Posterior vena cava (tissue), 2 donors: ENCODE measurements at places on chromosomes 1 and 21. TPM values are rescaled to one million over a fixed set of nuclear protein-coding genes. Genes with fewer than 3 reads are reported as not detected.

- no peak for DNase-seq
These were observed 3.7 kb downstream of the CAMTA1 start for GRCh38 chr1:6788946-6789345.

GRCh38 chr1:99507906-99508732 is 137.8 kb upstream of the PALMD start:
- DNase-seq, result peak; percentile 69

DNA sequence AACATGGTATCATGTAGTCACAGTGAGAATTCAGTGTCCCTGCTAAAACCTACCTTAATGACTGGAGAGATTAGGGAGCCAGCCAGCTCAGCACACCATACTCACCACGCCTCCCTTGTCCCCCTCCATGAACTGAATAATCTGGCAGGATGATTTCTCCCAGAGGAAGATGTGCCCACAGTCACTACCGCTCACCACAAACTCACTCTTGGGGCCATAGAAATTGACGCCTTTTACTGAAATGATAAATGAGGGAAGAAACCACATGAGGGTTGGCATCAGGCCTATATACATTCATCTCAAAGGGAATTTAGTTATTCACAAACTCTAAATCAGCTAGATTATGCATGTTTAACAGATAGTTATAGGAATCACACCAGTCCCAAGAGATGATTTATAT is 17.4 kb downstream of the PEA15 start:
- no peak for DNase-seq

DNA sequence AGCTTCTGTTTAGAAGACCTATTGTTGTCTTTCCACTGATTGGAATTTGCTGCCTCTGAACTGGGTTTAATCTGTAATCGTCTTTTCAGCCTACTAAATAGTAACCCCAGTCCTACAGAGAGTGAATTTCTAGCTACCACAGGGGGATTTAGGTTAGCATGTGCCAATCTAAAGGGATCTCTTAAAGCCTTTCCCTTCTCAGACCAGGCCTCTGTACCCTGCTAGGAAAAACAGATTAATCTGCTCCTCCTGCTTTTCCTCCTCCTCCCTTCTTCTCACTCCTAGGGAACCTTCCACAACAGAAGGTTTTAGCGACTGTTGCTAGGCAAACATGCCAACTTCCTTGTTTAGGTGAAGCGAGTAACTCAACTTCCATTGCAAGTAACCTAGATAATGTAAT is 1.3 kb upstream of the RC3H1 start:
- DNase-seq, result no peak

- no peak for DNase-seq
These were observed 1.7 kb downstream of the SYT11 start for GRCh38 chr1:155860970-155861510.

- DNase-seq, result no peak
These were observed 1051.6 kb downstream of the AMY1C start for GRCh38 chr1:104801344-104801743.

DNA sequence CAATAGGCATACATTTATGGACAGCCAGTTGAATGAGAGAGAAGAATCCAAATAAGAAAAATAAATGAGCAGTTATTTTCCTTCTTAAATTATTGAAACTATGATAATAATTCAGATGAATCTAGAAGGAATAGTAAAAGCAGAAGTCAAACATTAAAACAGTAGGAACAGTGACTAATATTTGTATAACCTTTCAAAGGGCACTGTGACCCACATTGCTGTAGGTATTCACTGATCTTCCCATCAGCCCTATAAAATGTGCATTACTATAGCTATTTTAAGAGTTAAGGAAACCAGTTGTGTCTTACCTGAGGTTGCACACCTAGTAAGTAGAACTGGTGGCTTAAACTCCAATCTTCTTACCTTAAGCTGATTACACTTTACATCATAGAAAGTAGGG is 102.8 kb upstream of the ARTN start:
- no peak for DNase-seq

- DNase-seq, result no peak
These were observed 1.6 kb downstream of the B3GALT2 start for GRCh38 chr1:193184776-193185175.

- no peak for DNase-seq
These were observed 74.0 kb upstream of the RALGPS2 start for GRCh38 chr1:178650934-178651511.

DNA sequence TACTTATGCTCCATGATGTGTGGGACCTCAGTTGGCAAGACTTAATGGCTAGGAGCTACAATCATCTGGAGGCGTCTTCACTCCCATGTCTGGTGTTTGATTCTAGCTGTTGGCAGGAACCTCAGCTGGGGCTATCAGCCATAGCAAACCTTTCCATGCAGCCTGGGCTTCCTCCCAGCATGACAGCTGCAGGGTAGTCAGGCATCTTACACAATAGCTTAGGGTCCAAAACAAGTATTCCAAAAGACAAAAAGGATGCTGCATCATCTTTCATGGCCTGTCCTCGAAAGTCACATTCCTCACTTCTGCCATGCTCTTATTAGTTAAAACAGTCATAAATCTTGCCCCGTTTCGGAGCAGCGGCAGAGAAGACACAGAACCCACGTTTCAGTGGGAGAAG is 90.9 kb downstream of the LRRC8C start:
- peak; percentile 84 for DNase-seq

GRCh38 chr1:53308506-53308905 is 19.4 kb downstream of the LRP8 start:
- no peak for DNase-seq

GRCh38 chr1:25624156-25624555 is 7.6 kb downstream of the MAN1C1 start:
- no peak for DNase-seq

DNA sequence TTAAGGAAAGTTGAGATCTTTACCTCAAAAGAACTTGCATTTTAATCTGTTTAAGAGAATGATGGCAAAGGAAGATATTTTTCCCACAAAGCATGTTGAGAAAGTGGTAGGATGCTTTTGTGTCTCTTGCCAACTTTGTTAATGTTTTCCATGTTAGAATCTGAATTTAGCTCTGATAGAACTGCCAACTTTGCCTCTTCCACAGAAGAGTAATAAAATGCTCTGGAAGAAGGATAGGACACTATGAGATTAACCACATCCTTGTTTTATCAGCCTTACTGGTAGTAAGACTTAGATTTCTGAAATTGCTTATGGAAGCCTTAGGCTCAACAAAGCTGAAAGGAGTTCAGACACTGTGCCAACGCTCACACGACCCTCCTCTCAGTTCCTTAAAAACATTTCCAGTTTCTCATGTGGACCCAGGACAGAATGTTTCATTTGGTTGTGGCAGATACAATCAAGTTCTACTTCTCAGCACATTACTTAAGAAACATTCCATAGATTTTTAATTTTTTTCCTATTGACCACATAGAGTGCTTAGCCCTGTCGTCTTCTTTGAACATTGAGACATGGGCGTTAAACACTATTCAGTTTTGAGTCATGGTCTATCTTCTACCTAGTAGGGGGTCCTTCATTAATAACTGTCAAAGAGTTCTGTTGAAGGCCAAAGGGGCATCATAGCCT is 59.0 kb downstream of the MTR start:
- no peak for DNase-seq

GRCh38 chr21:43367859-43368258 is 59.1 kb downstream of the SIK1 start:
- DNase-seq, result no peak

GRCh38 chr21:43340491-43341377 is 86.2 kb downstream of the SIK1 start:
- DNase-seq, result no peak

The ABCG1 gene
- 11.8 TPM for total RNA-seq

The GCSAML gene
- 0.29 TPM for total RNA-seq

The RPRD2 gene
- 26.2 TPM for total RNA-seq

The MAP3K7CL gene
- total RNA-seq, result 58.0 TPM

The PLPPR5 gene
- not detected for total RNA-seq

The HES2 gene
- 0.14 TPM for total RNA-seq

The CATSPERE gene
- 1.5 TPM for total RNA-seq

The PCNX2 gene
- total RNA-seq, result 16.8 TPM

The RCOR3 gene
- total RNA-seq, result 39.1 TPM
